Renal pelvis (tissue), 12 donors: ENCODE measurements at places on chromosomes 7 and 10. TPM values are rescaled to one million over a fixed set of nuclear protein-coding genes. Genes with fewer than 3 reads are reported as not detected.

Gene SLC13A1
- 19.3 TPM for polyA plus RNA-seq

Gene SUN3
- 0.26 TPM for polyA plus RNA-seq

Gene SH2D4B
- 0.07 TPM for polyA plus RNA-seq

Gene CCDC172
- polyA plus RNA-seq, result not detected

DNA sequence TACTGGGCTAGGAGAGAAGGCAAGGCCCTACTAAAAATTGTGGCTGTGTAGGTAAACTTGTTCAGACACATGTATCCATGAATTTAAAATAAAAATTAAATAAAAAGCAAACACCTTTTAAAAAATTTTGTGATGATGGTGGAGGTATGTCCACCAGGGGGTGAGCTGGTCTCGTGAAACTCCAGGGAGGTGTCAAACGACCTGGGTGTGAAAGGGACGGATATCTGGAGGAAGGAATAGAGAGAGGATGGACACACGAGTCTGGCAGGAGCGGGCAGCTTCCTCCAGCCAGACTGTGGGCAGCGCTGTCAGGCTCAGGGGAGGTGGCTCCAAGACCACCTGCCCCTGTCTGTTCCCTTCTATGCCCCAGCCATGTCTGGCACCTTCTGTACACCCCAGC is 34.8 kb upstream of the DMBT1 start:
- DNase-seq, result no peak

DNA sequence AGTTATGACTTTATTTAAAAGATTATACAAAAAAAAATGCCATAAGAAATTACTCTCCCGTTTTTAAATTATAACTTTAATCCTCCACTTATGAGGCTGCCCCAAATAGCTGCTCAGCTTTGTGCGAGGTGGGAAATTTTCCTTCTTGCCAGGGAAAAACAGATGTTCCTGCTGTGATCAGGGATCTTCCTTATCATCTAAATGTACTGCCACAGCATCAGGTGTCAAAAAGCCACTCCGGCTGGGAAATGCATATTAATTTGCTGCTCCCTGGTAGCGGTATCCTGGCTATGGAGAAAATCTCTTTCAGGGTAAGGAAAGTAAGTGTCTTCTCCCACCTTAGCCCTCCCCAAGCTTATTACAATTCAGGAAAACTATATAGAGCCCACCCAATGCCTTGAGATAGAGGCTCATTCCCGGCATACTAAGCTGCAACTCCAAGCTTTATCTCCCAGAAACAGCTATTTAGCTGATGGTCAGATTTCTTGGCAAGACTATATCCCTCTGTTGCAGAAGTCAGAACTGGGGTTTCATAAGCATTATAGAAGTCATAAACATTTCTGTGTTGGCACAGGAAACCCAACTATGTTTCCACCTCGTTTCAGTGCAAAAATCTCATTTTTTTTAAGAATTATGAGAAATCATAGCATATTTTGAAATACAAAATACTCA is 360.4 kb downstream of the PARD3 start:
- DNase-seq, result no peak

GRCh38 chr7:99080679-99081078 is 63.2 kb downstream of the SMURF1 start:
- no peak for DNase-seq
